ENCODE measurements at places on chromosomes 1 and 21.

DNA sequence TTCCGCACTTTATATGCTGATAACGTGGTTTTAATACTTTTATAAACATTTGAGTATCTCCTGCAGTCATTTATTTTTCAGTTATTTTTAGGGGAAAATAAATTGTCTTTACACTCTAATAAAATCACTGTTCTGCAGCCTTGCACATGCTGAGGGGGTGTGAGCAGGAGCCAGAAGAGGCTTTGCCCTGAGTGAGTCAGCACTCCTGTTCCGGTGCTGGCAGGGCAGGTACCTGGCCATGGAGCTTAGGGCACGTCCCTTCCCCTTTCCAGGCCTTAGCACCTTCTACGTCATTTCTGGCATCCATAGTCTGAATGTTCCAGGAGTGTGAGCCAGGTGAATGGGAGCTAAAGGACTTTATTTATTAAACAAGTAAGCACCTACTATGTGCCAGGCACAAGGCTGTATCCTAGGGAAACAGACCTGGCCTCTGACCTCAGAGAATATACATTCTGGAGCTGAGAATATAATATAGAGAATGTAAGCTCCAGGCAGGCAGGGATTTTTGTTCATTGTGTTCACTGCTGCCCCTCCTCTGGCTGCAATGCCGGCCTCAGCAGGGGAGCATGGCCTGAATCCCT lies 402.9 kb downstream of the PTPRU start:
- DNase-seq = no peak

DNA sequence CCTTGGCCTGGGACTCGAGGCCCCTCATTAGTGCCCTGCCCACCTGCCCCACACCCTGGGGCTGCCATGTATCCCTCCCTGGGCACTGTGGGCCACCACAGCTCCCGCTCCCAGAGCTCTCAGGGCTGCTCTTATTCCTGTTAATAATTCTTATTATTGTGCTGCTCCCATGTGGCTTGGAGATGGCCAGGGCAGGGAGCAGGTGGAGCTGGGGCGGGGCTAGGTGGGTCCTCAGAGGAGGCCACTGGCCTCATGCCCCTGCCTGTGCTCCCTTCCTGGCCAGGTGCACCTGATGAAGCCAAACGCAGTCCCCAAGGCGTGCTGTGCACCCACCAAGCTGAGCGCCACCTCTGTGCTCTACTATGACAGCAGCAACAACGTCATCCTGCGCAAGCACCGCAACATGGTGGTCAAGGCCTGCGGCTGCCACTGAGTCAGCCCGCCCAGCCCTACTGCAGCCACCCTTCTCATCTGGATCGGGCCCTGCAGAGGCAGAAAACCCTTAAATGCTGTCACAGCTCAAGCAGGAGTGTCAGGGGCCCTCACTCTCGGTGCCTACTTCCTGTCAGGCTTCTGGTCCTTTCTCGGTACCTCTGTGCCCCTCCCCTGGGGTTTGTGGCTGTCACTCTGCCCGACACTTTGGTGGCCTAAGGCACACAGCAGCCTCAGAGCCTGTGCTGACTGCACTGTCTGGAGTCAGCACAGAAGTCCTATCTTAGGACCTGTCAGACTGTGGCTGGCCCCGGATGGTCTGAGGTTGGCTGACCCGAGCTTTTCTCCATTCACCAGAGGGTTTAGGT lies 34.1 kb downstream of the BMP8A start:
- DNase-seq = no peak

DNA sequence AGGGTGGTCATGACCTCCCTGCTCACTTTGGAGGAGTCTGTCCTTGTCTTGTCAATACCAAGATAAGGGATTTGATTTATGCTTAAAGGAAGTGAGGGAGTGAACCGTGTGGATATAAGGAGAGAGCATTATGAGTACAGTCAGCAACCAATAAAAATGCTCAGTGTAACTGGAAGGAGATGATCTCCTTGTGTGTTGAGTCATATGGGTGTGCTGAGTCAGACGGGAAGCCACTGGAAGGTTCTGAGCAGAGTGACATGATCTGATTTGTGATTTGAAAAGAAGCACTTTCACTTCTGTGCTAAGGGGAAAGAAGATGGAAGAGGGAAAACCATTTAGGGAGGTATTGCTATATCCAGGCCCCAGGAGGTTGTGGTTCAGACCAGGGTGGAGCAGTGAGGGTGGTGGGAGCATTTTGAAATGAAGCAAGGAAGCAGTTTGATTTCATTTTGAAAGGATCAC lies 2.5 kb upstream of the BCL10 start:
- no peak for DNase-seq

GRCh38 chr1:114503916-114504422 lies 7.0 kb downstream of the TRIM33 start:
- no peak for DNase-seq

GRCh38 chr1:58524353-58524945 lies 22.1 kb downstream of the OMA1 start:
- DNase-seq = no peak

DNA sequence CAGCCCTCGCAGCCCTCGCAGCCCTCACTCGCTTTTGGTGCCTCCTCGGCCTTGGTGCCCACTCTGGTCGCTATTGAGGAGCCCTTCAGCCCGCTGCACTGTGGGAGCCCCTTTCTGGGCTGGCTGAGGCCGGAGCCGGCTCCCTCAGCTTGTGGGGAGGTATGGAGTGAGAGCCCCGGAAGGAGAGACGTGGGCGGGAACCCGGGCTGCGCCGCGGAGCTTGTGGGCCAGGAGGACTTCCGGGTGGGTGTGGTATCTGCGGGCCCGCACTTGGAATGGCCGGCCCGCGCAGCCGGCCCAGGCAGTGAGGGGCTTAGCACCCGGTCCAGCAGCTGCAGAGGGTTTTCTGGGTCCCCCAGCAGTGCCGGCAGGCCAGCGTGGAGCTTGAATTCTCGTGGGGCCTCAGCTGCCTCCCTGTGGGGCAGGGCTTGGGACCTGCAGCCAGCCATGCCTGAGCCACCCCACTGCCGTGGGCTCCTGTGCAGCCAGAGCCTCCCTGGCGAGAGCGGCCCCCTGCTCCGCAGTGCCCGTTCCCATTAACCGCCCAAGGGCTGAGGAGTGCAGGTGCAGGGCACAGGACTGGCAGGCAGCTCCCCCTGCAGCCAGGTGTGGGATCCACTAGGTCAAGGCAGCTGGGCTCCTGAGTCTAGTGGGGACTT lies 9.9 kb upstream of the CFHR2 start:
- no peak for DNase-seq

GRCh38 chr1:77026135-77026534 lies 158.9 kb downstream of the ST6GALNAC5 start:
- no peak for DNase-seq

DNA sequence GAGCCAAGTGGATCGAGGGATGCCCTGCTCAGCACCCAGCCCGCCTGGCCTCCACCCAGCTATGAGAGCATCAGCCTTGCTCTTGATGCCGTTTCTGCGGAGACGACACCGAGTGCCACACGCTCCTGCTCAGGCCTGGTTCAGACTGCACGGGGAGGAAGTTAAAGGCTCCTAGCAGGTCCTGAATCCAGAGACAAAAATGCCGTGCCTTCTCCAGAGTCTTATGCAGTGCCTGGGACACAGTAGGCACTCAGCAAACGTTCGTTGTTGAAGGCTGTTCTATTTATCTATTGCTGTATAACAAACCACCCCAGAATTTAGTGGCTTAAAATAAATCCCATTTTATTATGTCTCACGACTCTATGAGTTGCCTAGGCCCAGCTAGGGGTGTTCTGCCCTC lies 6.8 kb upstream of the BSND start:
- no peak for DNase-seq

GRCh38 chr1:31888291-31888690 lies 49.9 kb downstream of the PTP4A2 start:
- DNase-seq = no peak

- no peak for DNase-seq
Observed at GRCh38 chr1:56866656-56867055, 12.1 kb downstream of the C8A start.

- DNase-seq = no peak
Observed at GRCh38 chr1:161100556-161100955, 2.4 kb downstream of the KLHDC9 start.

- DNase-seq = no peak
Observed at GRCh38 chr1:193555662-193556441, 369.4 kb upstream of the B3GALT2 start.

GRCh38 chr21:43697758-43698643 lies 20.9 kb upstream of the PDXK start:
- DNase-seq = no peak

- DNase-seq = no peak
Observed at GRCh38 chr1:65048335-65048734, 82.0 kb upstream of the JAK1 start.

DNA sequence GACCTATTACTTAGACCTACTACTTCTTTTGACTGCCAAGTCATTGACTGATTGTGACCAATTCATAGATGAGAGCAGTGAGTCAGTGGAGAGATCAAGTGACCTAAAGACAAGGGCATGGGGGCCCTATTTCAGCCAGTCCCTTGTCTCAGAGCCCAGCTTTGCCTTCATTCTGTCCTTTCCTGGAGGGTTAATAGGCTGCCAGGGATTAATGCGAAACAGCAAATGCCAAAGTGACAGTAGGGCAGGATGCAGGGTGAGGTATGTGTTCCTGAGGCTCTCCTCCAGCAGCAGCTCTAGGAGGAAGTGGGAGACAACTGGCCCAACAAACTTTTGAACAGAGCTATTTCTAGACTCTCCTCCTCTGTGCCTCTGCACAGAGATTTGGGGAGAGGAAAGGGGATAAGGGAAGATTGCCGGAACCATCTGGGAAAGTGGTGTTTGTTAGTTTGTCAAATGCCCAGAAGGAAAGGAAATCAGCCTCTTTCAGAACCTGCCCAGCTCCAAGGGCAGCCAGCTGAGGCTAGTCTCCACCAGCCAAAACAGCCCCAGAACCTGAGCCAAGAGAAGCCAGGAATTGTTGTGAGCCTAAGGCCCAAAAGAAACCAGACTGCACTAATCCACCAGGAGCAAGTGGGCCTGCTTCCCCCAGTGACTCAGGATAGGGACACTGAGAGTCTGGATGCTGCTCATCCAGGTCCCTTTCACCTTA lies 4.9 kb upstream of the S100A3 start:
- DNase-seq = no peak

GRCh38 chr1:66644331-66644730 lies 107.9 kb upstream of the DYNLT5 start:
- DNase-seq = no peak

DNA sequence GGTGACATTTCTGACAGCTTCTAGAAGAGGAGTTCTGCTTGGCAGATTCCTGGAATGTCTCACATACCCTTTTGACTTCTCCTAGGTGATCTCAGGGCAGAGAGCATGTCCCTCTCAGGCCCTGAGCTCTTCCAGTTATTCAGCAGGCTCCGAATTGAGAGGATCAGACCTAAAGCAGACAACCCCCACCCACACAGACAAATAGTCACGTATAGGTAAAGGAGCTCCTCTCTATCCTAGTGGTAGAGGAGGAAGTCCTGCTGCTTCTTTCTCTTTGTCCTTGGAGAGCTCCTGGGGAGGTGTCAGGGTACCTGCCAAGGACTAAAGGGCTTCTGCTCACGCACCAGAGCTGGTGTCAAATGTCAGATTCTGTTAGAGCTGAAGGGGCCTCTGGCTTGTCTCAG lies 128.1 kb downstream of the IER5 start:
- no peak for DNase-seq

DNA sequence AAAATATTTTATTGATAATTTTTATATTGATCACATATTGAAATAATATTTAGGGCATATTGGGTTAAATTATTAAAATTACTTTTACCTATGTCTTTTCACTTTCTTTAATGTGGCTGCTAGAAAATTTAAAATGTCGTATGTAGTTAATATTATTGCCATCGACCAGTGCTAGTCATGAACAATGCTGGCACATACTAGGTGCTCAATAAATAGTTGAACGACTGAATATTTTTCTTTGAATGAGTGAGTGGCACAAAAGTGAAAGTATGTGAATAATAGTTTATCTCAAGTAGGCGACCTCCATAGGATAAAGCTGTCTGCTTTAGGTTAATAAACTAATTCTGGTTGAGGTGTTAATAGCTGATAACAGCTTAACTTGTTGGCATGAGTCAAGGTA lies 150.8 kb upstream of the FGGY start:
- no peak for DNase-seq

GRCh38 chr1:31834501-31834900 lies 18.7 kb upstream of the SPOCD1 start:
- DNase-seq = no peak

- DNase-seq = peak; percentile 56
Observed at GRCh38 chr1:50271968-50272578, 151.2 kb downstream of the DMRTA2 start.

- DNase-seq = no peak
Observed at GRCh38 chr1:154193821-154194220, 1.9 kb upstream of the TPM3 start.

DNA sequence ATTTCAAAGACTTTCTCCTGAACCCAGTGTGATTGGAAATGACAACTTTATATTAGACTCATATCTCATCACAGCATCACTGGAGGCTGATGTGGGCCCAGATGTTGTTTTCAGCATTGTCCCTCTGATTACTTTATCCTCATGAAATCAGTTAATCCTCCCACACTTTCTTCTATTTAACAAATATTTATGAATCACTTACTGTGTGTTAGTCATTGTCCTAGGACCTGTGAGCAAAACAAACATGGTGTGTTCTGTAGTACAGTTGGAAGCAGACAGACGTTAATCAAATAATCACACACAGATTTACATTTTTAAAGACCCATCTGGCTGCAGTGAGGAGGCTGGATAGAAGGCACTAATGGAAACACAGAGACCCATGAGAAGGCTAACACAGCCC lies 383.7 kb downstream of the PRDM2 start:
- DNase-seq = no peak

- DNase-seq = no peak
Observed at GRCh38 chr1:169149555-169150286, 43.2 kb downstream of the ATP1B1 start.

DNA sequence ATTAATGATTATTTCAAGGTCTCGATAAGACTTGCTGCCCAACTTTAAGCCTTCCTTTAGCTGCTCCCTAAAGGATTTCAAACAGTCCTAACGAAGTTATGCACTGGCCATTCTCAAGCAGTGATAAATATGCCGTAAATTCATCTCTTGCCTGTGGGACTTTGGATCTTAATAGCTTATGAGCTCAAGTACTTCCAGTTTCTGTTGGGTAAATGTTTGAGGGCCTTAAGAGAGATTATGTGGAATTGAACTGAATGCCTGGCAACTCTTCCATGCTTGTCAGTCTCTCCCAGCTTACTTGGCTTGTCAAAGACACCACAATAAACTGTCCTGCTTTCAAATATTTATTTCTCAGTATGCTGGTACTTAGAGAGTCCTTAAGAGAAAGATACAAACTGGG lies 3.5 kb upstream of the OR10J4 start:
- DNase-seq = no peak

GRCh38 chr1:234561319-234561718 lies 48.7 kb downstream of the IRF2BP2 start:
- DNase-seq = peak; percentile 37
